ENCODE measurements at places on chromosomes 12 and 14.
A peak's percentile ranks its signal among the peaks of the same experiment; 100 is the strongest.

DNA sequence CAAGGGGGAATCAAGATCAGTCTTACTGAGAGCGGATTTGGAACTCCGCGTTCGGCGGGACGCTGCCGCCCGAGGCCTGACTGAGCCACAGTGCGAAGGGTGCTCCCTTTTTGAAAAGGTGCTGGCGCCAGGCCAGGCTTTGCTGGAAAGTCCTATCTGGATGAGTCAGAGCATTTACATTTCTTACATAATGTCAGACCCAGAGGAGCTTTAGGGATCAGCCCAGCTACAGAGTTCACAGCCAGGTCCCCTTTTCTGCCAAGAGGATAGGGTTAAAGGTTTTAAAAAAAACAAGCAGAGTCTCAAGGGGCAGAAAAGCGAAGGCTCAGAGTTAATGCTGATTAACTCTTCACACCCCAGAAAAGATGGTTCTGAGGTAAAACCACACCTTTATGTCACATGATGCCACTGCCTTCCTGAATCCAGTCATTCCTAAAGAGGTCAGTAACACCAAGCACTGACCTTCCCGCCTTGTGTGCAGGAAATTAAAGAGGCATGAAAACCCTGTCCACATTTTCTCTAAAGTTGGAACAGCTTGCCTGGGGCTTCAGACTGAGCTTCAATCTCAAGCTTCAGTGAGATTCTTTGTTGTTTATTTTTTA, 11.7 kb upstream of the FBXL14 start:
- DNase-seq: no peak

GRCh38 chr14:73234586-73235394, 2.5 kb upstream of the PAPLN start:
- DNase-seq: no peak

DNA sequence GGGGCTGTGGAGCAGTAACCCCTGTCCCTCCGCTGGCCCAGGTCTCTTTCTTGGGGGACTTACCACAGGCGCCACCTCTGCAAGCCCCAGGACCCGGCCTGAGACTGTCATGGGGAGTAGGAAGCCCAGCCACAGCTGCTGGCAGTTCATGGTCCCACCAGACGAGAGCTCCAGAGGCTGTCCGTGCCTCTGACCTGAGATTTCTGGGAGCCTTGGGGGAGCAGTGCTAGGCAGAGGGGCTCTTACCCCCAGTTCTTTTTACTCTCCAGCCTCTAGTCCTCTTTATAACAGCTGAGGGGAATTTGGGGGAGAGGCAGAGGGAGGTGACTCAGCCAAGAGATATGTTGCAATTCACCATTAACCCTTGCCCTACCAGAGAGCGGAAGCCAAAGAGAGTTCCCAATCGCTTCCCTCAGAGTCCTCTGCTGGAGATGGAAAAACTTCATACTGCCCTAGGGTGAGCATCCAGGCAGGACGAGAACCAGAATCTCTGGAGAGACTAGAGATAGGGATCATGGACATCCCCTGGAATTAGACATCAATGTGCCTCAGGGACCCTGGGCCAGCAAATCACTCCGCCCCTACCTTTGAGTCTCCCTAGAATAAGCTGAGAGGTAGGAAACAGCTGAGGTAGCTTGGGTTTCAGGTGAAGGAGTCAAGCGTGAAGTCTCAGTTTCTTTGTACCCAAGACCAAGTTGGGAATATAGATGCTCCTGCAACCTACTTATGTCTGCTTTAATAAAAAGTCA, at the start of gene MMP19:
Gene MMP19, minus strand, starts transcription at position 256 of the 749 bp plus-strand sequence. Its CDS starts 106 bp downstream, at position 150.
- DNase-seq: no peak

- no peak for DNase-seq
These were observed 463 bp downstream of the NACA start for GRCh38 chr12:56724701-56724971.

DNA sequence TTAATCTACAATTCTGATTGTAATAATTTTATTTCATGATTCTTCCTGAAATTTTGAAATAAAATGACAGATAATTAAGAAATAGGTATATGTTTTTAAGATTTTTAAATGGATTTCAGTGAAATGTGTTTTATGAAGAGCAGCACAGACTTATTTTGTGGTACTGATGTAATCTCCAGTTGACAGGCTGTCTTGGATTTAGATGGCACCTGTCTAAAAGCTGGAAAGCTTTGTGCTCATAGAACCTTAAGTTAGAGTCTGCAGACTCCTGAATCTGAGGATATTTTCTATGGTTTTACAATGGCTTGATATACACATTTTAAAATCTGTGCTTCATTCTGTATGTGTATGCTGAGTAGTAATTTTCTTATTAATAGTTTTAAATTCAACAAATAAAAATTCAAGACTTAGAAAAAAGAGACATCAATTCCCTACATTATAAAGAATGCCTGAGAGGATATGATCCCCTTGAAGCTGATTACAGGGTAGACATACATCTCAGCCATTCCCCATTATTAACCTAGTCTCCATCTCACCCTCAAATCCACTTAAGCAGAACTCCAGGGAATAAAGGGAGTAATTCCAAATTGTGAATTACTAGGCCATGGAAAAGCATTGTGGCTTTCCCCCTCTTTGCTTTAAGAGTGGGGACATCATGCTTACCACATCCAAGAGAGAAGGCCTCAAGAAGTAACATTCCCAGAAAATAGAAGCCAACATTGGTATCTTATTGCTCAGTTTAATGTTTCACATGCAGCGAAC, 33.7 kb upstream of the ACSS3 start:
- no peak for DNase-seq

- no peak for DNase-seq
These were observed 66.2 kb upstream of the TMX1 start for GRCh38 chr14:51173863-51174262.

GRCh38 chr12:116015525-116015924, 262.0 kb downstream of the MED13L start:
- DNase-seq: no peak

- DNase-seq: no peak
These were observed 41.9 kb downstream of the TPH2 start for GRCh38 chr12:71980538-71980937.

DNA sequence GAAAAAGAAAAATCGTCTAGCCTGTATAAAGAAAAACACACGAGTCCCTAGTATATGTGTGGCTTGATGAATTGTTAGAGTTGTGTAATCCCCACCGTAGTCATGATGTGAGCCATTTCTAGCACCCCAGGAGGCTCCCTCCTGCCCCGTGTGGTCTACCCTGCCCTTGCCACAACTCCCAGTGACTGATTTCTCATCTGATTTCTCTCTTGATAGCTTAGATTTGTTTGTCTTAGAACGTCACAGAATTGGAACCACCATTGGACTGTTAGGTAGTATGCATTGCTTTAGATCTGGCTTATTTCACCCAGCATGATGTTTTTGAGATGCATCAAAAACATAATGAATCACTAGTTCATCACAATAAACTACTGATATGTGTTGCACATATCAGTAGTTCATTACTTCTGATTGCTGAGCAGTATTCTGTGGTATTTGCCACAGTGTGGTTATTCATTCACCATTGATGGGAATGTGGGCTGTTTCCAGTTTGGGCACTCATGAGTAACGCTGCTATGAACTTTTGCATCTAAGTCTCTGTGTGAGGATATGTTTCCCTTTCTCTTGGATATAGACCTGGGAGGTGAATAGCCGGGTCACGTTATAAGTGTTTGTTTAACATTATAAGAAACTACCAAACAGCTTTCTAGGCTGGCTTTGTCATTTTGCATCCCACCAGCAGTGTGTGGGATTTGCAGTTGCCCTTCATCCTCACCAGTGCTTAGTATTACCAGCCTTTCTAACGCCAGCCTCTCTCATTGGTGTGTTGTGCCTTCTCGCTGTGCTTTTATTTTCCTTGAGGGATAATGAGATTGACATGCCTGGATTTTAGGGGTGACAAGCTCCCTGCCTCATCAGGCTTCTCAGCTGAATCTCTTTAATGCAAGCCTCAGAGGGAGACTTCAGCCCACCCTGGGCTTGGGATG, 31.9 kb upstream of the NCOR2 start:
- DNase-seq: no peak

GRCh38 chr14:84042992-84043391, 1487.0 kb upstream of the FLRT2 start:
- DNase-seq: no peak

- DNase-seq: no peak
These were observed 13.9 kb upstream of the HDAC7 start for GRCh38 chr12:47833591-47834012.

GRCh38 chr12:93465841-93466240, 1.5 kb upstream of the MRPL42 start:
- no peak for DNase-seq

DNA sequence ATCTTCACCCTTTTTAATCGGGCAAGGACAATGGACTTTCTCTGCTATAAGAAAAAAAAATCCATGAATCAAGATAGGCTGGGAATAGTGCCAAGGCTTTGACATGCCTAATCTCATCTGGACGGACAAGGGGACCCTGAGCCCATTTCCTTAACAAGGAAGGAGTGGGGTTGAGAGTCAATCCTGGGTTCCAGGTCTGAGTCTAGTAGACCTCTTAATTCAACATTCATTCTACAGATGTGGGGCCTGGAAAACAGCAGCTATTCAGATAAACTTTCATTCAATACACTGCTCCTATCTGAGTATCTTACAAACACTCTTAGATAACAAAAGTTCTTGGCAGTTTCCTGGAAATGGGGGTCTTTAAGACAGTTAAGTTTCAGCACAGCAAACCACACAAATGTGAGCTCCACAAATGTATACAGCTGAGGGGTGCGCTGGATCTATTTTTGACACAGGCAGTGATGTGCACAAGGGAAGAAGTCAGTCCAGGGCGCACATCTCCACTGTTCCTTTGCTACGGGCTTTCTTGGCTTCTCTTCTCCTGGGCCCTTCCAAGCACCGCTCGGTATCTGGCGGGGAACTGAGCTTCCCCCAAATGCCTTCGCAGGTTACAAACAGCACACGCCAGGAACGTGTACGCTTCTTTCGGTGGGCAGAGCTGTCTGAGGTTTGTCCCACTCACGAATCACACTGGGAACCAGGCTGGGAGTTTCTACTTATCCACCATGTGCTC, 82.2 kb upstream of the GPR68 start:
- DNase-seq: no peak

DNA sequence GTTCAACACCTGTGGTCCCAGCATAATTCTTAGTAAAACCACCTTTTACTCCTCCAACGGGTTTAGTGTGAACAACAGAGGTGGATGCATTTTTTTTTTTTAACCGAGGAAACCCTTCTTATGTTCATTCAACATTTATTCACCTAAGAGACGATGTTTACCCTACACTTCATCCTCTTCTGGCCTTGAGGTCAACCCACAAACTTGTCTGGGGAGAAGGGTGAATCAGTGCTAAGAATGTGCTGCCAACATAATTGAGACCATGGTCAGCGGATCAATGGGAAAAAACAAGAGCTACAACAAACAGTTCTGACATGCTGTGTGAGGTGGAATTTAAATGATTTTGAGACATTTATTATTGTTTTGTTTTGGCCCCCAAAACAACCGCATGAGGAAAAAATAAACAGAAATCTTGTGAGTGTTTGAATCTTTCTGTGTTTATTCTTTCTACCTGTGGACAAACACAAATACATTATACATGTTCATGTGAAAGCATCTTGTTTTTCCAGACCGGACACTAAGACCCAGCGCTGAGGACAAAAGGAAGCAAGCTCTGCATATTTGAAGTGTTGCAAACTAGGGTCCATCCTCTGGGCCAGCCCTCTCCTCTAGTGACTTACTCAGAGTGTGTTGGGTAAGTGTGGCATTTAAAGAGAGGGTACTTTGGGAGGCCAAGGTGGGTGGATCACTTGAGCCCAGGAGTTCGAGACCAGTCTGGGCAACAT, 5.1 kb upstream of the USP30 start:
- no peak for DNase-seq

DNA sequence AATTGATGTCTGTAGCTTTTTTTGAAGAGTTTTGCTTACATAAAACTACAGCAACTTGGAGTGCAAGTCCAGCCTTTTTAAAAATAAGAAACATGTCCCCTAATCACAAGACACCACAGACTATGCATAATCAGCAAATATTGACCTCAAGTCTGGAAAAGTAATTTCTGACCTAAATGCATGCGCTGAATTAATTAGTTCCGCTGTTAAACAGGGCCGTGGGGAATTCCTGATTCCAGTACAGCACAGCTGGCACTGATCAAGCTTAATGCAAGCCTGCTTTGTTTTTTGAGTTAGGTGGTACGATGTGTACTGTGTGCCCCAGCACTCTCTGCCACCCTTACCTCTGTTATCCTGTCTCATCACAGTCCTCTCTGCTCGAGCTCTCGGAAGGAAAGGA, 9.2 kb downstream of the MLH3 start:
- DNase-seq: no peak

- no peak for DNase-seq
These were observed 172.3 kb upstream of the ATXN7L3B start for GRCh38 chr12:74365178-74365964.

DNA sequence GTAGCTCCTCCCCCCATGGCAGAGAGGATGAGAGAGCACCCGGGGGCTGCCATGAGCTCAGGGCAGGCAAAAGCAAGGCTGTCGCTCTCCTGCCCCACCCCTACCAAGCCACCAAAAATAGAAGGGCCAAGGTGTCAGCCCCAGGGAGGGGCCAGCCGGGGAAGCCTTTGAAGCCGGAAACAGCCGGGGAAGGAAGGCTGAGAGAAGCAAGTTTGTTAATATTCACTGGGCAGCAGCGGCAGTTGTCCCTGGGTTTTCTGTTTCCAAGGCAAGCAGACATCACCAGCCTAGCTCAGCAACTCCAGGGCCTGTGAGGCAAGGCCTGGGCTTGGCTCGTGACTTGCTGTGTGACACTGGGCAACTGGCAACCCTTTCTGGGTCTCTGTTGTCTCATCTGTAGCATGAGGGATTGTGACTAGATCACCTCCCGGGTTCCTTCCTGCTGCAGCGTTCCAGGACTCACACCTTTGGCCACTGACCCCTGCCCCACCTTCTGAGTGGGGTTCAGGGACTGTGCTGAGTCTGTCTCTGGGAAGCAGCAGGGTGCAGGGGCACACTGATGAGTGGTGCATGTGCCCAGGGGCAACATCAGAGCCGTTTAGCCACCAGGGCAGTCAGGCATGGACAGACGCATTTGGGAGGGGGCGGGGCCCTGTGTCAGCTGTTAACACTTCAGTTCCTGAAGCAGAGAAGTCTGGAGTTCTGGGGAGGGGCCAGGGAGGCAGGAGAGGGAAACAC, 24.3 kb downstream of the SYNDIG1L start:
- peak; percentile 50 for DNase-seq

DNA sequence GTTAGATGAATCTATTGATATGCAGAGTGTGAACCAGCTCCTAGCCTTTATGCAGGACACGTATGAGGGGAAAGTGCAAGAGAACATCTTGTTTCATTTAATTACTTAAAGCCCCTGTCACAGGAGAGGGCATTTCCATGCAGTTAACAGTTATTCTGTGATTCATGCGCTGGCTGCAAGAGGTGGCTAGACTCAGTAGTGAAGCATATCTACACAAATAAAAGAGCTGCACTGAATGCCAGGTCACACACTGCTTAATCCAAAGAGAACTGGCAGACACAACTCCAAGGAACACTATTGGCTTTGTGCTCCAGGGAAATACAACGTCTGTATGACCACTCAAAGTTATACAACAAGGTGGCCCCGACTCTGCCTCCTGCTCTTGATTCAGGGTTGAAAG, 394.1 kb downstream of the C12orf75 start:
- DNase-seq: no peak
